ENCODE measurements at places on chromosomes 7 and 10.

DNA sequence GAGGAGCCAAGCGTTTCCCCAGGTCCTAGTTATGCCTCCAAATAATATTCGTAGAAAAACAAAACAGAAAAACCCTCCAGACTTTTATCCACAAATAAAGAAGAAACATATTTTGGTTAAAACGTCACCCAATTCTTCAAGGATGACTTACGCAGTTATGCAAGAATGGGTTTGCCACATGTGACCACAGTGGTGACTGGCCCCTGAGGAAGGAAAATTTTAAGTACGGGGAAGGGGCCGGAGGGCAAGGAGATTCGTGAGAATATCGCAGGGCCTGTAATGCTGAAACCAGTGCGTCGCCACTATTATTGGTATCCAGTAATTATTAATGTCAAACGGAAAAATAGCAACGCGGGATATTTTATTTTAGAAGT lies 537 bp upstream of the MRPS24 start:
- peak; percentile 89 for DNase-seq

GRCh38 chr7:134468475-134468874 lies 9.6 kb upstream of the AKR1B1 start:
- DNase-seq = no peak

- peak; percentile 80 for DNase-seq
Measured at GRCh38 chr10:21078410-21079329, 181.6 kb upstream of the NEBL start.

DNA sequence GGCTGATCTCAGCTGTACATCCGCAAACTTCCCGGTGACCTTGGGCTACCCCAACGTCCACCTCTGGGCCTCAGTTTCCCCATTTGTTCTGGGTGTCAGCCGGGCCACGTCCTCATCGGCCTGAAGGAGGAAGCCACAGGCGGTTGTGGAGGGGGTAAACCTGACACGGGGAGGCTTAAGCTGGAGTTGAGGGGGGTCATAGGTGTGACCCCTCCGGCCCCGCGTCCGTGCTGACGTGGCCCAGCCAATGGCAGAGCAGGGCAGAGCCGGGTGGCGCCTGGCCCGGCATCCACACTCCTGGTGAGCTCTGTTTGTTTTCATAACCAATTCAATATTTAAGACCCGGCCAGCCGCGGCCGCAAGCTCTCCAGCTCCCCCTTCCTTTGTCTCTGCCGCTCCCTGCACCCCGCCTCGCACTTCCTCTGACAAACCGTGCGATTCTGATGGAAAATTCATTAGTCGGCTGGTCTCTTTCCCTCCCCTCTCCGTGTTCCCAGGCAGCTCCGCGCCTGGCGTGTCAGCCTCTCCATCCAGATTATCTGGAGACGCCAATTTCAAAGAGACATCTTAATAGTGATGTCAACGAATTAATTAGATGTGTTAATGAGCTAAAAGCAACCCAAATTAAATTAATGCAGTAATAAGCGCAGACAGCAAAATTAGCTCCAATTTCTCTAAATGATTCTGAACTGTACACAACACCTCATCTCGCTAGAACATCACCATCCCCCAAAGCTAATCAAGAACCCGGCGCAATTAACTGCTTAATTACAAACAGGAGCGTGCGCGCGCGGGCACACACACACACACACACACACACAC lies 55.4 kb downstream of the MICALL2 start:
- DNase-seq = peak; percentile 61

All from fibroblast of the aortic adventitia (primary cell).